ENCODE measurements at places on chromosomes 6 and 20.
A peak's percentile ranks its signal among the peaks of the same experiment; 100 is the strongest.

DNA sequence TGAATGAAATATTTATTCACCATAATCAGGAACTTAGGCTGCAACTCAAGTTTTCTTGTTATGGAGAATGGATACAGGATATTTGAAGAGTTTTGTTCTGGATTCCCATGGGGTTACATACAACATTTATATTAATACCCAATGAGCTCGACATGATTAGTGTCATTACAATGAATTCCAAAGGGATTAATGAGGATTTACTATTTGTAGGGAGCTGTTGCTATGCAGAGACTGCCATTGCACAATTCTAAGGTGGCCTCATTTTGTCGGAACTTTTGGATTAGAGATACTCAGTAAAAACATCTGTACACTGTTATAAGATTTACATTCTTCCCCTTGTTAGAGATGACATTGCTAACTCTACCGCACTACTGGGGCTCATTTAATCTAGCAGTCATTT lies 586.8 kb upstream of the MAP3K7 start:
- DNase-seq: no peak
- H3K27ac ChIP-seq: no peak overlapping the region
- no peak overlapping the region for H3K4me3 ChIP-seq
- no peaks in the 10 kb centered on the region for H3K27me3 ChIP-seq
- no peaks in the 10 kb centered on the region for H3K4me1 ChIP-seq

- no peaks in the 10 kb centered on the region for H3K36me3 ChIP-seq
- H3K27me3 ChIP-seq: no peaks in the 10 kb centered on the region
- peak; percentile 13 for DNase-seq
- no peak overlapping the region for H3K4me3 ChIP-seq
- H3K27ac ChIP-seq: no peak overlapping the region
These were observed 372.1 kb upstream of the CNR1 start for GRCh38 chr6:88538130-88538706.

DNA sequence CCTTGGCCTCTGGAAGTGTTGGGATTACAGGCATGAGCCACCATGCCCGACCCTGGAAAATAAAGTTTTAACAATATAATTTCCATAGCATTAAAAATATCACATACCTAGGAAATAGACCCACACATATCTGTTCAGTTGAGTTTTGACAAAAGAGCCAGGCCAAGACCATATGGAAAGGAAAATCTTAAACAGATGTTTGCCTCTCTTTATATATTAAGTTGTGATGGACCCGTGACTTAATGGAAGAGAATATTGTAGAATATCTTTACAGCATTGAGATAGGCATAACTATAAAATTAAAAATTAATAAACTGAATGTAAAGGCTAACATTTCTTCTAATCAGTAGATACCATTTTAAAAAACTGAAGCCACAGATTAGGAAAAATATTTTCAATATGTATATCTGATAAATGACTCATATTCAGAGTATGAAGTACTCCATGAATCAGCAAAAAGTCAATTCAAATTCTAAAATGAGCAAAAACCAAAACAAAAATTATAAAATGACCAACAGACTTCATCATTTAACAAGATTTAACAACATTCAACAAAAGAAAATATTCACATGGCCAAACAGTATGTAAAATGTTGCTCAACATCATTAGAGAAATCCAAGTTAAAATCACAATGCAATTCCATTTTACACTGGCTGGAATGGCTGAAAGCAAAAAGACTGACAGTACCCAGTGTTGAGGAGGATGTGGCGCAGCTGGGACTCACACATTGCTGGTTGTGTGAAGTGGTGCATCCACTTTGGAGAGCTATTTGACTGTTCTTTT lies 43.3 kb downstream of the GTF2H5 start:
- peaks cover 14% of the 10 kb centered on the region for H3K27me3 ChIP-seq

DNA sequence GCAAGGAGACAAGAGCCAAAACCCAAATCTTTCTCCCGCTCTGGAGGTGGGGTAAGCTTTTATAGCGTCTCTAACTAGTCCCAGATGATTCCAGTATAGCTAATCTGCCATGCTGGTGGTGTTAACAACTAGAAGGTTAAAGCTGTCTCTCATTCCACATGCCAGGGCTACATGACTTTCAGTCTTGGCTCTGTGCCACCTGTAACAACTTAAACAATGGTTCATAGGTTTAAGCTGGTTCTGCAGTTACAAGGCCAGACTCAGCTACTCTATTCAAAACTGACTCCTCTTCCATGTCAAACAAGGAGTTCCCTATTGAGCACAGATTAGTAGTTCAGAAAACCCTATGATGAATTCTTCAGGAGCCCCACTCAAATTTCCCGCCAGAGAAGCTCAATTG lies 128.9 kb downstream of the ELOVL4 start:
- H3K36me3 ChIP-seq: no peaks in the 10 kb centered on the region
- no peak for DNase-seq
- no peak overlapping the region for H3K4me3 ChIP-seq

- H3K4me1 ChIP-seq: peaks cover 14% of the 10 kb centered on the region
- H3K27me3 ChIP-seq: no peaks in the 10 kb centered on the region
- H3K27ac ChIP-seq: no peak overlapping the region
- H3K36me3 ChIP-seq: no peaks in the 10 kb centered on the region
These were observed 96.7 kb upstream of the BACH2 start for GRCh38 chr6:90393232-90393884.

GRCh38 chr20:57658447-57658832 lies 38.2 kb upstream of the ZBP1 start:
- no peak overlapping the region for H3K27ac ChIP-seq
- H3K36me3 ChIP-seq: no peaks in the 10 kb centered on the region
- H3K4me3 ChIP-seq: no peak overlapping the region
- H3K4me1 ChIP-seq: peaks cover 8% of the 10 kb centered on the region
- DNase-seq: no peak

GRCh38 chr20:52270001-52270606 lies 78.5 kb upstream of the ZFP64 start:
- H3K4me1 ChIP-seq: no peaks in the 10 kb centered on the region
- no peaks in the 10 kb centered on the region for H3K36me3 ChIP-seq
- DNase-seq: no peak
- no peaks in the 10 kb centered on the region for H3K27me3 ChIP-seq
- H3K4me3 ChIP-seq: no peak overlapping the region

DNA sequence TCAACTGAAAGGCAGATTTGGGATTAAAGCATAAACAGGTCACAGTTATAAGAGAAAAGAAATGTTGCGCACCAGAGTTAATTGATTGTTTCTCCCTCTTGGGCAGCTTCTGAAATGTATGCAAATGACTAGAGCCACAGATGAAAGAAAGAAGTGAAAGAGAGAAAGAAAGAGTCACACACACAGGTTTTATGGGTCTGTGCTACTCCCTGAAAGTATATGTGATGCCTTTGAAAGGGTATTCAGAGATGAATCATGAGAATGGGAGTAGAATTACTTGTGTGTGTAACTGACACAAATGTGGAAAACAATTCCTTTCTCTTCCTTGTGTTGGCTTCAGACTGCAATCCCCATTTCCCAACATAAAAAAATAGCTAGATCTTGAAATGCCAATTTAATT lies 196.9 kb downstream of the FOXA2 start:
- no peak overlapping the region for H3K4me3 ChIP-seq
- H3K27me3 ChIP-seq: no peaks in the 10 kb centered on the region
- H3K36me3 ChIP-seq: no peaks in the 10 kb centered on the region
- no peak for DNase-seq
- no peak overlapping the region for H3K27ac ChIP-seq

DNA sequence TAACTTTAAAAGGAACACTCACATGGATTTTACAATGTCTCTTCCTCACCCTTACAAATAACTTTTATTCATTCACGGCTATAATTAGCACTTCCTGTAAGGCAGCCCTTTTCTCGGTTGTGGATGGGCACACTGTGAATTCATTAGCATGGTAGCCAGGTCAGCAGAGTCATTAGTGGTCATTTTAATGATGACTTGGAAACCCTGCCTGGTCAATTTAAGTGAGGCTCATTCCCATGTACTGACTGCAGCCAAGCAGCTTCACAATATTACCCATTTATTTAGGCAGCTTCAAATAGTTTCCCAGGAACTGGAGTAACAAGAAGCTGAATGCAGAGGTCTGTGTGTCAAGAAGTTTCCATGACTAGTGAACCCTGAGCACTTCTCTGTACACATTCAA lies 248.8 kb downstream of the KHDC1L start:
- H3K4me3 ChIP-seq: no peak overlapping the region
- H3K36me3 ChIP-seq: no peaks in the 10 kb centered on the region
- no peak for DNase-seq
- no peaks in the 10 kb centered on the region for H3K27me3 ChIP-seq
- no peaks in the 10 kb centered on the region for H3K4me1 ChIP-seq

DNA sequence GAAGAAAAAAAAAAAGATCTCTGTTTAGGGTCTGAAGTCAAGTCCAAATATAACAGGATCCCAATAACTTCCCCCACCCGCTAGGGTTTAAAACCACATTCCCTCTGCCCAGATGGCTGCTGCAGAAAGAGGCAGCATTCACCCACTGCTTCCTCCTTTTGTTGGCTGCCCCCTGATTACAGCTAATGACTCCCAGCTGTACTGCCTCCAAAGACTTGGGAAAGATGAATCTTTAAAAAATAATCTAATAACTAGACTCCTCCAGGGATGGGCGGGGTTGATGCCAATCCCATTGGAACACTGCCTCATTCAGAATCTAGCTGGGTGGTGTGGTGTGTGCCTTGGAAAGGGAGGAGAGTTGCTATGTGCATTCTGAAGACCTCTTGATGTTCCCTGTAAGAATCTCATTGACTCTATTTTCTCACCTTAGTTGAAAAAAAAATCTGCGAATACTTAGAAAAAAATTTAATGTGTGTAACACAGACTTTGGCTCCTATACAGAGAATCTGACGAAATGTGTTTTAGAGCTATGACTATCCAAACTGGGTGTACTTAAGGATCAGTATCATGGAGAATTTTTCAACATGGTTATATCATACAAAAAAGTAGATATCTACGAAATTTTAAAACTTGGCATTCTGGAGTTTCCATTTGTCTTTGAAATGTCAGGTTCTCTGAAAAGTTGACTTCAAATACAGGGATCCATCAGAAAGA lies 174.0 kb downstream of the RNF144B start:
- H3K36me3 ChIP-seq: no peaks in the 10 kb centered on the region
- no peaks in the 10 kb centered on the region for H3K4me1 ChIP-seq
- no peak overlapping the region for H3K27ac ChIP-seq
- H3K4me3 ChIP-seq: no peak overlapping the region

DNA sequence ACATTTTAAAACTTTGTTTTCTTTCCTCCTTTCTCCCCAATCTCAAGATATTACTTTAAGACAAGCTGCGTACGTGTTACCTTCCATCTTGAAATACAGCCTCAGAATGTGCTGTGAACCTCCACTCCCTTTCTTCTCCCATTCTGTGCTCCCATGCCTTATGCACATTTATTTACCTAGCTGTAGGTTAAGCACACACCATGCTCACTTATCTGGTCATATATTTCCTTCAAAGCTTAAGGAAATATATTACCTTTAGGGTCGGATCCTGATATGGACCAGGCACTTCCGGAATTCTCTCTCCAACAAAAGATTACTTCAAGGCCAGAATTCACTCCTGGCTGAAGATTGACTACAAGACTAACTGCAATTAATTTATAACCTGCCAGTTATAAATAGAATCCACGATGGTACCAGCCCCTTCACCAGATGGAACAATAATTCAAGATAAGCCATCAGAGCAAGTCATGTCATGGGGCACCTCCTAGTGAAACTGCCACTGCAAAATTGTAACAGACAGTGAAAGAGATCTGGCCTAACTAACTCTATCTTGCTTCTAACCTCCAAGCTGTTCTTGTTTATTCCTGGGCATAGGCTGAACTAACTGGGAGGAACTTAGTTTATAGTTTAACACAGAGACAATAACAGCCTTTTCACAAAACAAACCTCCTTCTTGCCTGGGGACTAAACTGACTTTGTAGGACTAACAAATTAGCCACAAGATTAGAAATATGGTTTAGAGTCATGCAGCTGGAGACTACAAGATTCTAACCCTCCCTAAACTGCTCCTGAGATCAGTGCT lies 47.5 kb downstream of the OR2B6 start:
- H3K36me3 ChIP-seq: no peaks in the 10 kb centered on the region
- peak; percentile 23 for DNase-seq
- no peak overlapping the region for H3K4me3 ChIP-seq
- peak overlapping the region; percentile 19 for H3K27ac ChIP-seq
- H3K27me3 ChIP-seq: no peaks in the 10 kb centered on the region

- peaks cover 4% of the 10 kb centered on the region for H3K36me3 ChIP-seq
- peaks cover 19% of the 10 kb centered on the region for H3K4me1 ChIP-seq
- H3K27ac ChIP-seq: peak overlapping the region; percentile 65
- peak overlapping the region; percentile 91 for H3K4me3 ChIP-seq
These were observed 909 bp upstream of the NUDT3 start for GRCh38 chr6:34393191-34393965.

DNA sequence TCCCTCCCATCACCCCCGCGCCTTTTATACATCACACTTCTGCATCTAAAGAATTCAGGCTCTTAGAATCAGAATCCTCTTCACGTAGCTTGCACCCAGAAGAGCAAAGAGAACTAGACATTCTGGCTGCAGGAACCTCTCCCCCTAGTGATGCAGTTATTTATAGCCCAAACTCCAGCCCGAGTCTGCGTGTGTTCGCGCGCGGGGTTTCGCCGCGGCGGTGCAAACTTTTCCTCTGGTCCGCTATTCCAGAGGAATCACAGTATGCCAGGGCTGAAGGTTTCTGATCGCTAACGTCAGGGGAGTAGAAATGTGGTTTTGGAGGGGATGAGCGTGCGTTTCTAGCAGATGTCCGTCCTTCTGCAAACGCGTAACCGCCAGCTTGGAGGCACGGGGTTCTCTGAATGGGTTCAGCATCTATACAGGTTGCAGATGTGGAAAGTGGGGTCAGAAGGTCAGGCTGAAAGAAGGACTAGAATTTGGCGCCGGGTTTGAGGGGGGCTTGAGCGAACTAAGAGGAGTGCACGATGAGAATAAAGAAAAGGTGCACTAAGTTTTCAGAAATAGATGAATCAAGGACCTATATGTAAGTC lies 1.8 kb downstream of the EPHA7 start:
- no peak for DNase-seq
- H3K4me3 ChIP-seq: no peak overlapping the region
- no peaks in the 10 kb centered on the region for H3K27me3 ChIP-seq
- H3K27ac ChIP-seq: no peak overlapping the region

DNA sequence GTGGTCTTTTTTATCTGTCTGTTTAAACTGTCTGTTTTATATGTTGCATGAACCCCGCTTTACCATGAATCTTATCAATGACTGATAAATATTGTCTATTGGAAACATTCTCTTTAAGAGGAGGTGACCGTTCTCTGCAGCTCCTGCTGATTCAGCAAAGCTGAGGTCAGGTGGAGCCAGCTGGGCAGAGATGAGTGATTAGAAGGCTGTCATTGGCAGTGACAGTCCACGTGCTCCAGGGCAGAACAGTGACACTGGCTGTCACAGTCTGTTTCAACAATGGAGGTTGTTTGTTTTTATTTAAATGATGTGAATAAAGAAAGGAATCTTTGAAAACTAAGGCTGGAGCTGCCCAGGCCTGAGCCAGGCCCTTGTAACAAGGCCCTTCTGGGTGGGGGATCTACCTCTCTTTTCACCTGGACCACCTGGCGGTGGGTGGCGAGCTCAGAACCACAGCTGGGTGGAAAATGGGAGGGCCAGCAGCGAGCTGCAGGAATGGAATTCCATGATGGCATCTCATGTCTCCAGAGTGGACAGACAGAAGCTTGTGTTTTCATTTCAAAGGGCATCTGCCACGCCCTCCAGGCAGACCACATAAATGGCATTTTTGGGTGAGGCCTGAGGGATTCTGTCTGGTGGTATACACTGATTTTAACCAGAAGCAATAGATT lies 12.6 kb downstream of the SYNJ2 start:
- H3K27me3 ChIP-seq: no peaks in the 10 kb centered on the region
- peak; percentile 53 for DNase-seq
- peaks cover 28% of the 10 kb centered on the region for H3K4me1 ChIP-seq
- H3K27ac ChIP-seq: no peak overlapping the region
- H3K4me3 ChIP-seq: no peak overlapping the region
- H3K36me3 ChIP-seq: peaks cover 7% of the 10 kb centered on the region

- no peak overlapping the region for H3K4me3 ChIP-seq
- H3K36me3 ChIP-seq: no peaks in the 10 kb centered on the region
- no peak for DNase-seq
These were observed 83.5 kb downstream of the ADGRG6 start for GRCh38 chr6:142385352-142385751.
